ENCODE measurements at places on chromosomes 4 and X.

- DNase-seq: no peak
These were observed 62.6 kb downstream of the DDX53 start for GRCh38 chrX:23062359-23062758.

DNA sequence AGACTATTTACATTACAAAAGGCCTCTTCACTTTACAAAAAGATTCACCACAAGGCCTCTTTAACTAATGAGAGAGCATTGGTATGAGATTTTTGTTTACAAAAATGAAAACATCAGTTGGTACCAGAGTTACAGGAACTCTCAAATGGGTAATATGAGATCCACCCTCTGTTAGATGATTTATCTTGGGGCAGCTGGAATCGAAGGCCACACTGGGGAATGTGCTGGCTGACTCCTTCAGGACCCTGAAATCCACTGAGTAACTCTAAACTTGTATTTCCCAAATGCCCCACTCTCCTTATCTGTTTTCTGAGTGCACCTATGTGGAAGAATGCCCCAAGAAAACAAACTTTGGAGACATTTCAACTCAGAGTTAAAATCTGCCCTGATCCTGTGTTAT, 232.9 kb upstream of the F9 start:
- no peak for DNase-seq

DNA sequence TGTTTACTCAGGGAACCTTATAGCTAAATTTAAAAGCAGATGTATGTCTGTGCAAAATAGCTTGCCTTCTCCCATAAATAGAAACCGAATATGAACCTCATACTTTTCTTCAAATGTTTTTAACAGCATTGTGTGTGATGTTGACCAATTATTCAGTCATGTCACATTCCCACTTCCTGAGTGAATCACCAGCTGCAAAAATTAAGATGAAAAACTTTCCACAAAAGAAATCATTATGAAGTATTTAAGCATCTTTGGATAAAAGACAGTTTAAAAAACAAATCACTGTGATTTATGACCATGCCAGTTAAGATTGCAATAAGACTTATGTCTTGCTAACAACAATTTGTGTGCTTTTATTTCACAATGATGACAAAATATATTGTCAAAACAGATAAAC, 220.1 kb downstream of the PDGFC start:
- no peak for DNase-seq

DNA sequence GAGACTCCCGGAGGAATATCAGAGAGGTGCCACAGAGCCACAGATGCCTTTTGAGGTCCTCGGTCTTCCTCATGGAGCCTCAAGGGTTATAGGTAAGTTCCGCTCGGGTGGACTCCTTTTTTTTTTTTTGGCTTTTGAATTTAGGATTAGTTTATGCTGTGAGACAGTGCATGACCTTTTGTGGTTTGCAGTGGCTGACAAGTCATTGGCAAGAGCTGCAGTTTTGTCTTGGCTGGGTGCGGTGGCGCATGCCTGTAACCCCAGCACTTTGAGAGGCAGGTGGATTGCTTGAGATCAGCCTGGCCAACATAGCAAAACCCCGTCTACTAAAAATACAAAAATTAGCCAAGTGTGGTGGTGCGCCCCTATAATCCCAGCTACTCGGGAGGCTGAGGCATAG, 4.5 kb upstream of the GRSF1 start:
- no peak for DNase-seq

DNA sequence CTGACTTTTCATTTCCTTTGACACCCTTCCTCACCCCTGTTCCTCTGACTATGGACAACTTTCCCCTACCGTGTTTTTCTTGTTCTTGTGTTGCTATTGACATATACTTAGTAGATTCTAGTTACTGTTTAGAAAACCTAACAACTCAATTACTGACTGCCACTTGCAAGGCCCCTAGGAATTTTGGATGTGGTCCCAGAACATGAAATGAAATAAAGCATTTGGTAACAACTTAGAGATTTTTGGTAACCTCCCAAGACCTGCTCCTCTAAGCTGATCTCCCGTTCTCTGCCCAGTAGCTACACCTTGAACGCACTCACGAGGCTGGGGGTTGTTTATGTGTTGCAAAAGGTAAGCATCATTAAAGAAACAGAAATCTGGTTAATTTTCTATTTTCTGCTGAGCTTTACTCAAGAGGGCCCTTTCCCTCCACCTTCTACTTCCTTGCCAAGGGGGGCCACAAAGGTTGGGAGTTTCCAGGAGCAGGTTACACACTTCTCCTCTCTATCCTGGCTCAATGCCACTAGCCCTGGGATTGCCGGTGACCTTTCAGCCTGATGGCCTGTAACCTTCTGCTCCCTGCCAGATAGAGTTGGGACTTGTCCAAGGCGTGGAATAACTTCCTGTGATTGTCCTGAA, 20.5 kb downstream of the GAB3 start:
- DNase-seq: no peak

- DNase-seq: no peak
These were observed 9.9 kb downstream of the YIPF6 start for GRCh38 chrX:68508799-68509198.

- no peak for DNase-seq
These were observed 23.6 kb downstream of the RBM10 start for GRCh38 chrX:47168495-47169073.

DNA sequence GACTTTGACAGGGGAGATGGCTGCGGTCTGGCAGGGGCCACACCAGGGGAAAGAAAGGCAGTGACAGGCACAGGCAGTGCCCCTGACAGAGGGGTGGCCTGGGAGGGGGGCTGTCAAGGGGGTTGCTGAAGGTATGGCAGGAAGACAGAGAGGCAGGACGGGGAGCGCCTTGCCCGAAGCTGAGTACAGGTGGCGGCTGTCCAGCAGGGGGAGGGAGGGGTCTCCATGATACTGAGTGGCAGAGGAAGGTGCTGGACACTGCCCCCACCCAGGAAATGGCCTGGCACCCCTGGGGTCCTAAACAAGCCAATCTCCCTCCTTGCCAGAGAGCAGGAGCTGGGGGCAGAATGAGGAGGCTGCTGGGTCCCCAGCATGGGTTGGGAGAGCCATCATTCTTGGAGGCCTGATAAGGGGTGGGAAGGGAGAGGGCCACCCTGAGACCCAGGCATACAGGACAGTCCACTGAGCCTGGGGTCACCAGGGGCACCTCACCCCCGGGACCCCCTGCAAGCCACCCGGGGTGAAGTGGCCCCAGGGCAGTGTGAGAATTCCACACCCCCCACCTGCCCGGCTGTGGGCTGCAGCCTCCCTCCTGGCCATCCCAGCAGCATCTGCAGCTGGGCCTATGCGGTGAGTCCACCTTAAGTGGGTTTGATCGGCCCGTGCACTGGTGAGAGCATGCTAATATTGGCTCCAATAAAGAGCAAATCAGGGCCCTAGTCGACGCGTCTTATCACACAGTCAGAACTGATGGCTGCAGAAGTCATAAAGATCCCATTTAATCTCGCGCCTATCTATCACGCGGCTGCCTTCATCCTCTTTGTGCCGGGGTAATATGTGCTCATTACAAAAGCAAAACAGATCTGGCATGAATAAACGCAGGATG, 108.5 kb downstream of the FAM53A start:
- DNase-seq: no peak

DNA sequence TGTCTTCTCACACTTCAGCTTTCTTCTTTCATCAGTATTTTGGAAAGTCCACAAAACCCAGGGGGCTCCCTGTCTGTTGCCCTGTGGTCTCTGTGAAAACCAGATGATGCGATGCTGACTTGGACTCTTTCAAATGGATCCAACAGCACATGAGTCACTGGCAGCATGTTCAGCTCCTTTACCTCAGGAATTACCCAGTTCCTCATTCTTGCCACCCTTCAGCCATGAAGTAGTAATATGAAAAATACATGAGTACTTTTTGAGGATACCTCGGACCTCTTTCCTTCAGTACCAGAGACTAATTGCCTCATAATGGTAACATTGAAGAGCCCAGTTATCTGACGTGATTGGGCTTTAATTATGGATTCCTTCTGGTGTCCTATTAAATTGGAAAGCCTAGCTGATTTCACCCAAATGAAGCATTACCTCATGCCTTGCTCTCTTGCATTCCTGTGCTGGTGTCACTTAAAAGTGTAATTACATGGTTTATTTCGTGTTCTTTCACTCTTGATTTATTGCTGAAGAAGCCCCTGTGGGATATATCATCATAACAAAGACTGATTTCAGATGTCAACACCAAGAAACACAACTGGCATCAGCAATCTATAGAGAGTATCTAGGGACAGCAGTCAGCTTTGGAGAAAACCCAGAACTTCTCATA, 63.4 kb downstream of the NFKB1 start:
- no peak for DNase-seq

GRCh38 chr4:51906167-51906958, 63.4 kb downstream of the DCUN1D4 start:
- no peak for DNase-seq

DNA sequence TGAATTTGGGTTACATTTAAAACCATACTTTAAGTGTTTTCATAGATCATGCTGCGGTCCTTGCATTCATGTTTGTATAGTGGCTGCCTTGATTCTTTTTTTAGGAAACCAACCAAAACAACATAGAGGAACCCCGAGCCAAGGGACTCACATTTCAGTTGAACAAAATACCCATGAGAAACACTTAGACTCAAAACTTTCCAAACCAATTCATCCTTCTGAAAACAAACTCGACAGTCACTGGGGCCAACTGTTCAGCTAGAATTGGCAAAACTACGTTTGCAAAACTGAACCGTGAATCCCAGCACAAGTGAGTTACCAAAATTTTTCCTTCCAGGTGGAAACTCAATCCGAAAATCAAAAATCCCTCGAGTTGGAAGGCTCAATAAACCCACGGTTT, 1.4 kb downstream of the ADGRA3 start:
- DNase-seq: no peak

DNA sequence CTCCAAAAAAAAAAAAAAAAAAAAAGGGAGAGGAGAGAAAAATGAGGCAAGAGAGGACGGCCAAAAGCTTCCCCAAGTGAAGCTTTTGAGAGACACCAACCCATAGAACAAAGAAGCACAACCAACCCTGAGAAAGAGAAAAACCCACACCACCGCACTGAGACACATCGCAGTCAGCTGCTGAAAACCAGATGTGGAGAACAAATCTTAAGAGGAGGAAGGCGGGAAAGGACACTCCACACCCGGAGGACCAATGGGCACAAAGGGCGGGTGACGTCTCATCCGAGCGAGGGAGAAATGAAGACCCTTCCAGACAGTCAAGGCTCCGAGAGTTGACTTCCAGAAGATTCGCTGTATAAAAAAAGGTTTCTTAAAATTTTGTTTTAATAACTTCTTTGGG, 112.1 kb downstream of the AFAP1 start:
- DNase-seq: no peak

DNA sequence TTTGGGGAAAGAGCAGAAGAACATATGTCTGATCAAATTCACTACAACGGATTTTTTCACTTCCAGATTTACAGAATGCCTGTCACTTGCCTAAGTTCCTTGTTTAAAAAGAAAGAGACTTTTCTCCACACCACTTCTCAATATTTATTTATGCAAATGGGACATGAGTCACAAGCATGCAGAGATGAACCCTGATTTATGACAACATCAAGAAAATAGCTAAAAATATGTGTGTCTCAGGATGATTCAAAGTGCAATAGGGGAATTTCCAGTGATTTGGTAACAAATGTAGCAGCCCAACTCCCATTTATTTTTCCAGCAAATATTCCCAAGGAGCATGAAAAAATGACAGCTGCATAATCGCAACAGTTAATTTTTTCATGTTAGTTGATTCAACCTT, 180.4 kb upstream of the FAT1 start:
- no peak for DNase-seq

GRCh38 chr4:128444544-128445302, 157.1 kb upstream of the PGRMC2 start:
- DNase-seq: no peak

DNA sequence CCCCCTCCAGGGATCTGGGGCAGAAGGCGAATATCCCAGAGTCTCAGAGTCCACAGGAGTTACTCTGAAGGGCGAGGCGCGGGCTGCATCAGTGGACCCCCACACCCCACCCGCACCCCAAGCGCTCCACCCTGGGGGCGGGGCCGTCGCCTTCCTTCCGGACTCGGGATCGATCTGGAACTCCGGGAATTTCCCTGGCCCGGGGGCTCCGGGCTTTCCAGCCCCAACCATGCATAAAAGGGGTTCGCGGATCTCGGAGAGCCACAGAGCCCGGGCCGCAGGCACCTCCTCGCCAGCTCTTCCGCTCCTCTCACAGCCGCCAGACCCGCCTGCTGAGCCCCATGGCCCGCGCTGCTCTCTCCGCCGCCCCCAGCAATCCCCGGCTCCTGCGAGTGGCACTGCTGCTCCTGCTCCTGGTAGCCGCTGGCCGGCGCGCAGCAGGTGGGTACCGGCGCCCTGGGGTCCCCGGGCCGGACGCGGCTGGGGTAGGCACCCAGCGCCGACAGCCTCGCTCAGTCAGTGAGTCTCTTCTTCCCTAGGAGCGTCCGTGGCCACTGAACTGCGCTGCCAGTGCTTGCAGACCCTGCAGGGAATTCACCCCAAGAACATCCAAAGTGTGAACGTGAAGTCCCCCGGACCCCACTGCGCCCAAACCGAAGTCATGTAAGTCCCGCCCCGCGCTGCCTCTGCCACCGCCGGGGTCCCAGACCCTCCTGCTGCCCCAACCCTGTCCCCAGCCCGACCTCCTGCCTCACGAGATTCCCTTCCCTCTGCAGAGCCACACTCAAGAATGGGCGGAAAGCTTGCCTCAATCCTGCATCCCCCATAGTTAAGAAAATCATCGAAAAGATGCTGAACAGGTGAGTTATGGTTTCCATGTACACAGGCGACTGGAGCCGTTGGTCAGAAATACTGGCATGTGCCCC, at the start of gene CXCL1:
Gene CXCL1 (plus strand): TSS at position 264 of the 926 bp plus-strand sequence. CDS start 78 bp downstream, at position 342.
- DNase-seq: no peak

DNA sequence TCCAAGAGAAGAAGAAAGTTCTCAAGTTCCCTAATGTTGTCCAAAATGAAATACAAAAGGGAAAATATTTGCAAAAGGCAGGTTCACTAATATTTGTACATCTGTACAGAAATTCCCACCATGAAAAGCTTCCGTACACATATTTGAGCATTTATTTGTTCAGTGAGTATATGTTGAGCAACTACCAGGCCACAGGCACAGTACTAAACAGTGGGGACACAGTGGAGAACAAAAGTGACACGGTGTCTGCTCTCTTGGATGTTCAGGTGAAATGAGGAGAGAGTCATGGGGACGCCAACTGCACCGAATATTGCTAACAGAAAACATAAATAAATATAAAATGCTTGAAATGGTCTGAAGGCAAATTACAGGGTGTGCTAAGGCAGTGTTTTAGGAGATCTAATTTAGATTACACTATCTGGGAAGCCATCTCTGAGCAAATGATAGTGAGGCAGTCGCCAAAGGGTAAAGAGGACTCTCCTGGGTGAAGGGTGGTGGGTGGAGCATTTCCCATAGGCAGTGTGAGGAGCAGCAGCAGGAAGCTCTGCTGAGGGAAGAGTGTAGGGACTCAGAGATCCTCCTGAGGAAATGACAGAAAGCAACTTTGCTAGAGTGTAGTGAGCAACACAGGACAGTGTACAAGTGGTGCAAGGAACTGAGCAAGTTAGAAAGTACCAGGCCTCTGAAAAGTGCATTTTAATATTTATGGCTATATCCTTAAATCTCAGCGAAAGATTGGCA, 375.2 kb downstream of the GALNTL6 start:
- DNase-seq: no peak

GRCh38 chr4:133550436-133550835, 401.3 kb downstream of the PCDH10 start:
- no peak for DNase-seq
